ENCODE measurements at places on chromosomes 16 and 17.
A peak's percentile ranks its signal among the peaks of the same experiment; 100 is the strongest.

- no peak for DNase-seq
Measured at GRCh38 chr16:35305476-35305875, 1846.1 kb downstream of the TP53TG3F start.

DNA sequence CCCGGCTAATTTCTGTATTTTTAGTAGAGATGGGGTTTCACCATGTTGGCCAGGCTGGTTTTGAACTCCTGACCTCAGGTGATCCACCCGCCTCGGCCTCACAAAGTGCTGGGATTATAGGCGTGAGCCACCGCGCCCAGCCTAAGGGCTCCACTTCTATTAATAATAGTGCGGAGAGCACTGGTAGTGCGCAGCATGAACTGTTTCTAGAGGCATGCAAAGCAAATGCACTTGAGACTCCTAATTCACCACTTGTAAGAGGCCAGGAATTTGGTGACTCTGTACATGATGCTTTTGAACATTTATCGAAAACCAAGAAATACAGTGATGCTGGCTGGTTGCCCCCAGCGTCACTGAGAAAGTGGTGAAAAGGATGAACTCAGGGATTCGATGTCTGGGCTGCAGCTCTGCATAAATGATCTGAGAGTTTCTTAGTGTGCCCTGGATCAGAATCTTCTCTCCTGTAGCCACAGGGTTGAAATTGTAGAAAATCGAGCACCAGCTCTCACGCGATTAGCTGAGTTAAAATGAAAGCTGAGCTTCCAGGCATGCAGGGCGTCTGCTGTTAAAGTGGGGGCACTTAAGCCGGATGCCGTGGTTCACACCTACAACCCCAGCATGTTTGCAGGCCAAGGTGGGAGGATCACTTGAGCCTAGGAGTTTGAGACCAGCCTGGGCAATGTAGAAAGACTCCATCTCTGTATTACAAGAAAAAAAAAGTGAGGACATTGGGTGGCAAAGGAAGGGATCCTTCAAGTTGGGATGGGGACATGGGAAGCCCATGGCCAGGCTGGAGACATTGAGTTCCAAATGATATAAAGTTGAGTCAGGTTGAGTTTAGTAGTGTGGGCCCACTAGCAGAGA, 4.8 kb downstream of the RNF213 start:
- DNase-seq: no peak

- no peak for DNase-seq
Measured at GRCh38 chr17:82888583-82889495, 49.0 kb upstream of the ZNF750 start.

DNA sequence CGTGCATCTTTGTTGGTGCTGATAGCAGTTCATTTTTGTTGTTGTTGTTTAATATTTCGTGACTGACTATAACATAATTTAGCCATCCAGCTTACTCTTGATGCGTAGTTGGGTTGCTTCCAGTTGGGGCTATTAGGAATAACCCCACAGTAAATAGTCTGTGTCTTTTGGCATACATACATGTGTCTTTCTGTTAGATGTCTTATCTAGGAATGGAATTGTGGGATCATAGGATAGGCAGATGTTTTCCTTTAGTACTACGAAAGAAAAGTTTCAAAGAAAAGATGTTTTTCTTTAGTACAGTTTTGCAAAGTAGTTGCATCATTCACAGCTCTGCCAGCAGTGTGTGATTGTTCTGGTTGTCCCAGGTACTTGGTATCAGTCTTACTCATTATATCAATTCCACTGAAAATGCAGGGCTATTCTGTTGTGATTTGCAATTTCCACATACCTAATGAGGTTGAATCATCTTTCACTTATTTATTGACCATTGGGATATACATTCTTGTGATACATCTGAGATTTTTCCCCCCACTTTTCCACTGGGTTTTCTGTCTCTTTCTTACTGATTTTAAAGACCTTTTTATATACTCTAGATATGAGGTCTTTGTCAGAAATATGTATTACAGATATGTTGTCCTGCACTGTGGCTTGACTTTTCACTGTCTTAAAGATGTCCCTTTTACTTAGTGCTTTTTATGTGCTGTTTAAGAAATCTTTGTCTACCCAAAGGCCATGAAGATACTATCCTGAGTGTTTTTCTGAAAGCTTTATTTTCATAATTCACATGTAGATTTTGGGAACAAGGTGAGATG, 173.3 kb downstream of the MRTFB start:
- no peak for DNase-seq

- no peak for DNase-seq
Measured at GRCh38 chr17:10681866-10682446, 15.4 kb downstream of the SCO1 start.

DNA sequence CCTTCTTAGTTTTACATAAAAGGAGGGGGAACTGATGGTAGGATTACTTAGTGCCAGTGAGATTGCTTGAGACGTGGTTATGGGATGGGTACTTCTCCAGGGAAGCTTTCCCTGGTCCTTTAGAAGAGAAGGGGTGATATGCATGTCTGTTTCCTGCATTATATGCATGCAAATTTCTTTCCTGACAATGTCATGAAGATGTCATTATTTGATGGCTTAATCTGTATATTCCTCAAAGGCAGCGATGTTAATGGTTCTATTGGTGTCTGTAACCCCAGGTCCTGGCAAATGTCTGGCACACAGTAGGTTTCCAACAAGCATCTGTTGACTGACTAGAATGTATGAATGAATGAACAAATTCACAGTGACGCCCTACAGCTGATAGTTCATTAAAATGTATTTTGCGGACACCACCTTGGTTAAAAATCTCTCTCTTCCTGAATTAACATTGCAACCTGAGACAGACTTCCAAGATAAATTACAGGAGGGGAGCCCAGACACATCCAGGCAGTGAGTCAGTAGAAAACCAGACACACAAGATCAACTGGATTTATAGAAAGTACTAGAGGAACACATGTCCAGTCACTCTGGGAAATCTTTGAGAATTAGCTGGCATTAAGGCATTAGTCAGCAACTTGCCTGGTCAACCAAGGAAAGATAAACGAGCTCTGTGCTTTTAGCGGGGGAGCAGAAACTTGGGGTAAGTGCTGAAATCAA, 293.4 kb downstream of the XYLT1 start:
- DNase-seq: no peak

DNA sequence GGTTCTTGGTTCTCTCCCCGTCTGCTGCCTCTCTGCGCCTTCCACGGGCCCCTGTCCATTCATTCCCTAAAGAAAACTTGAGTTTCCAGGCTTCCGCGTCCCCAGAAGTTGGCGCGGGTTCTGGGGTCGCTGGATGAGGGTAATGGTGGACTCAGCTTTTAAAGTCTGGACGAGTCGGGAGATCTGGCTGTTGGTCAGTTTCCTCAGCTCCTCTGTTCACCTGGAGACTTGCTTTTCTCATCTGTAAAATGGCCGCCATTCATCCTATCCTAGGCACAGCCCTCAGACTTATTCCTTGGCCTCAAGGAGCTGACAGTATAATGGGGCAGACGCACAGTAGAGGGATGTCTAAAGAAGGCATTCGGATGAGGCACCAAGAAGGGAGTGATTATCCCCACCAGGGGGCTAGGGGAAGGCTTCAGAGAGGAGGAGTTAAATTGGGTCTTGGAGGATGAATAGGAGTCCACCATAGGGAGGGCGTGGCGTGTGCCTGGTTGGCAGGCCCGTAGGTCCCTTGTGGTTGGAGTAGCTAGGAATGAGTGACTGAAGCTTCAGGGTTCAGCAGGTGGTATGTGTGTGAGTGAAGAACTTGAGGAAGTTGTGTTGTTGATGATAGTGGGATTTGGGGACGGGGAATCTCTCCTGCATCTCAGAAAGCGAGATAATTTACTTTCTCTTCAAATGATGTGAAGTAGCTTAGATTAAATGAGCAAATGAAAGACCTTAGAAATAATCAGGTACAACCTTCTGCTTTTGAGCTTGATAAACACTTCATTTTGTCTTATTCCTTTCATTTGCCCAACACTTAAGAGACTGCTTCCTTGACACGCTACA, 652 bp downstream of the VPS35L start:
- DNase-seq: peak; percentile 19

DNA sequence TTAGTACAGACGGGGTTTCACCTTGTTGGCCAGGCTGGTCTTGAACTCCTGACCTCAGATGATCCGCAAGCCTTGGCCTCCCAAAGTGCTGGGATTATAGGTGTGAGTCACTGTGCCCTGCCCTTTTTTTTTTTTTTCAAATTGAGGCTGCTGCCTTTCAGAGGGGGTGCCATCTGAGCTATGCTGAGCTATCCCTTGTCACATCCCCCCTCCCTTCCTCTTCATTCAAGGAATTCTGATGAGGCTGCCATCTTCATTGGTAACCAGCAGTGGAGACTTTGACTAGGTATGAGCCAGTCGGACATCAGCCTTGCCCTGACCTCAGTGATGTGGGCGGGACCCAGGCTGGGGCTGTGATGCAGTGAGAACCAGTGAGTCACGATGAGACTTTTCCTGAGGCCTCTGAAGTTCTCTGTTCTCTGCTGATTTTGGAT, 24.4 kb upstream of the GPT2 start:
- no peak for DNase-seq

GRCh38 chr17:19718041-19718612, 1.7 kb upstream of the SLC47A2 start:
- DNase-seq: no peak

- no peak for DNase-seq
Measured at GRCh38 chr16:1762879-1763520, 8.3 kb downstream of the NME3 start.

DNA sequence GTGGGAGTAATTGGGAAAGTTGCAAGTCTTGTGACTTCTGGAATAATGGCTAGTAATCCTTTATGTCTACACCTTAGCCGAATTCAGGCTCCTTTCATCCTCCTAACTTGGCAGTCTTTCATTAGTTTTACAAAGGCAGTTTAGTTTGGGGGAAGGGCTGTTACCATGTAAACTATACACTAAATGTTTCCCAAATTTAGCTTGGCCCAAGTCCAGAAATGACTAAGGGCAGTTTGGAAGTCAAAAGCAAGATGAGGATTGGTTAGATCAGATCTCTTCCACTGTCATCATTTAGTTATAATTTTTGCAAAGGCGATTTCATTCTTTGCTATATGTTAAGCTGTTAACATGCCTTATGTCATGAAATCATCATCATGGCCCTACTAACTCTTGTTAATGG, 115.4 kb upstream of the CACNG3 start:
- no peak for DNase-seq

DNA sequence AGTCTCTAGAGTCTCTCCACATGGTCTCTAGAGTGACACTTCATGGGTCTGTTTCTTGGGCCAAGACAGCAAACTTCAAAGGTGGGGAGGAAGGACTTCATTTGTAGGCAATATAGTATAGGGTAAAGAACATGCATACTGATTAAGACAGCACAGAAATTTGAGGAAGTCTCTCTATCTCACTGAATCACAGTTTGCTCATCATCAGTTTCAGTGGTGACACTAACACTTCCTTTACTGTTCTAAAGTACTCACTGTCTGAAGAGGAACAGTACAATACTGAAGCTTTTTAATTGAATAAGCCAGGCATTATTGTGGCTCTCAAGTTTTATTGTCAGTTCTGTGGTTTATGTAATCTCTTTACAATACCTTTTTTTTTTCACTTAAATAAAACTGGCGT, 656.4 kb upstream of the CDH8 start:
- DNase-seq: no peak

DNA sequence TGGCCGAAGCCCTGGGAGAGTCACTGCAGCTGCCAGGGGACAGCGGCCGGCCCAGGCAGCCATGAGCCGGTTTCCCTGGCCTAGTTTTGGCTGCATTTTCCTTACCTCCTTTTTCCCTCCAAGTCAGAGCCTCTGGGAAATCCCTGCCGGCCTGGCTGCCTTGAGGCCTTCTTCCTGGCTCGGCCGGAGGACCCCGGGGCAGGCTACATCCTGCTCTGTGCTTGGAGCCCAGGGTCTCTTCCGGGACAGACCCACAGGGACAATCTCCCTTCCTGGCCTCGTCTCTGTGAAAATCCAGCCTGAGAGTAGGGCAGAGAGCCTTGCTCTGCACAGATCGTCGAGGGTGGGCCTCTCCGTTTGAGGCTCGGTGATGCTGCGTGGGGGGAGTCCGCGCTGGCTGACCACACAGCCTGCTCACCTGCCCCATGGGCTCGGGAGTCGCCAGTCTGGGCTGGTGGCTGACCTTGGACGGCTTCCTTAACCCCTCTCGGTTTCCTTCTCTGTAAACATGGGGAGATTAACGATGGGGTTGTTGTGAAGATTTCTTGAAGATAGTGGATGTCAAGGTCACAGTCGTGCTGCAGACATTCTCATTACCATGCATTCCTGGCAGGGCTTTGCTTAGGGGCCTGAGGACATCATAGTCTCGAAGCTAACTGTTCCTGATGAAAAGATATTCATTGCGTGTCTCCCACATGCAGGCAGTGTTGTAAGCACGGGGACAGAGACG, 34.8 kb upstream of the CIBAR2 start:
- DNase-seq: no peak

GRCh38 chr16:73572135-73572828, 524.4 kb upstream of the ZFHX3 start:
- no peak for DNase-seq

DNA sequence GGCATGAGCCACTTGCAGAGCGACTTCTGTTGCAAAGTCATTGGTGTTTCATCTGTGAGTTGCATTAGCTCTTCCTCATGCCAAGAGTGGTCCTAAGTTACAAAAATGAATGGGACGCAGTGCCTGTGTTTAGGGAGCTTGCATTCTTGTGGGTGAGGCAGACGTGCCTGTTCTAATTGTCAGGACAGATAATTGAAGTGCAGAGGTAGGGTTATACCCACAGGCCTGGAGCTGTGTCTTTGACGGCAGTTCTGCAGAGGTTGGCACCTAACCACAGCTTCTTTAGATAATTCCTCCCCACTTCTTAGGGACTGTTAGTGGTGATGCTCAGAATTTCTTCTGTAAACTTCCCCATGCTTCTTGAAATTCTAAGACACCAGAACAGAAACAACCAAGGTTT, 307.1 kb downstream of the SNX29 start:
- DNase-seq: no peak

- DNase-seq: no peak
Measured at GRCh38 chr17:75566416-75566815, 21.2 kb upstream of the MYO15B start.

DNA sequence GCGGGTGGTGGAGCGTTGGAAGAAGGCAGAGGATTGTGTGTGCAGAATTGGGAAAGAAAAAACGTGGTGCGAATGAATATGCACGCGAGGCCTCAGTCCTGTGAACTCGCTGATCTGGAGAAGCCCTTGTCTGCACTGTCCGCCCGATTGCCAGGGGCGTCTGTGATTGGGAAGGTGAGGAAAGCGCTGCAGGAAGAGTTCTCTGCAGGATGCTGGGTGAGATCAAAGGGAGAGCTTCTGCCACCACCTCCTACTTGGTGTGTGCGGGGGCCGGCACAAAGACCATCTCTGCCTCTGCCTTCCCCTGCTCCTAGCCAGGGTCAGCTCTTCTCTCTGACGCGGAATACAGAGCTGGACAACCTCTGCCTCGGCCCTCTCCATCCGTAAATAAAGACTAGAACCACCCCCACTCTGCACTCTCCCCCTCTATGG, 841 bp upstream of the RAB5C start:
- DNase-seq: no peak

GRCh38 chr16:28189245-28189644, 22.5 kb downstream of the XPO6 start:
- DNase-seq: no peak

DNA sequence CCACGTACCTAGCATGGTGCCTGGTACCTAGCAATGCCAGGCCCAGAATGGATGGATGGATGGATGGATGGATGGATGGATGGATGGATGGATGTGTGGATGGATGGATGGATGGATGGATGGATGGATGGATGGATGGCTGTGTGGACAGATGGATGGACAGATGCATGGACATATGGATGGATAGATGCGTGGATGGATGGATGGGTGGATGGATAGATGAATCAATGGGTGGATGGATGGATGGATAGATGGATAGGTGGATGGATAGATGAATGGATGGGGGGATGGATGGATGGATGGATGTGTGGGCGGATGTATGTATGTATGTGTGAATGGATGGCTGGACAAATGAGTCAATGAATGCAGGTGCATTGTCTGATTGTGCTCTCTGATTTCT, 12.6 kb downstream of the GPR139 start:
- DNase-seq: no peak

Measured in activated B cell treated with CpG ODN at 0.5 μM for 24 hours (primary cell).